Suppressor macrophage treated with lipopolysaccharide for 1 hour (primary cell): ENCODE measurements at places on chromosomes 2 and 18.

DNA sequence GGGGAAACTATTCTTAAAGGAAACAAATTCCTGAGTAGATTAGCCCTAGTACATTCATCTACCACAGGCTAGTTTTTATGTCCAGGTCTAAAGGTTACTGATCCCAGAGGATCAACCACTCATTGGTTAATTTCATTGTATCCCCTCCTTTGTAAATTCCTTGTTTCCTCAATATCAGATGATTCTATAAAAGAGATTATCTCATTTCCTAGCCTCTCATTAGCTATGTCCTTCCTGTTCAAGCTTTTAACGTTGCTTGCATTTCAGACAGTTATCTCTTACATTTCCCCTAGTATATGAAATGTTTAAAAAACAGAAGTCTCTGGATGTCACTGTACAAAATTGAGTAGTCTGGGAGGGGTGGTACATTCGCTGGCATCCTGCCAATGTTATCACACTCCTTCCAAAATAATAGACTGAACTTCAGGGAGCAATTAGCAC, 24.2 kb upstream of the ARMC9 start:
- peak; percentile 80 for DNase-seq

- DNase-seq: no peak
Observed at GRCh38 chr2:127640082-127641072, 5.6 kb upstream of the GPR17 start.

GRCh38 chr2:236972491-236973342, 113.0 kb upstream of the COPS8 start:
- DNase-seq: peak; percentile 90

DNA sequence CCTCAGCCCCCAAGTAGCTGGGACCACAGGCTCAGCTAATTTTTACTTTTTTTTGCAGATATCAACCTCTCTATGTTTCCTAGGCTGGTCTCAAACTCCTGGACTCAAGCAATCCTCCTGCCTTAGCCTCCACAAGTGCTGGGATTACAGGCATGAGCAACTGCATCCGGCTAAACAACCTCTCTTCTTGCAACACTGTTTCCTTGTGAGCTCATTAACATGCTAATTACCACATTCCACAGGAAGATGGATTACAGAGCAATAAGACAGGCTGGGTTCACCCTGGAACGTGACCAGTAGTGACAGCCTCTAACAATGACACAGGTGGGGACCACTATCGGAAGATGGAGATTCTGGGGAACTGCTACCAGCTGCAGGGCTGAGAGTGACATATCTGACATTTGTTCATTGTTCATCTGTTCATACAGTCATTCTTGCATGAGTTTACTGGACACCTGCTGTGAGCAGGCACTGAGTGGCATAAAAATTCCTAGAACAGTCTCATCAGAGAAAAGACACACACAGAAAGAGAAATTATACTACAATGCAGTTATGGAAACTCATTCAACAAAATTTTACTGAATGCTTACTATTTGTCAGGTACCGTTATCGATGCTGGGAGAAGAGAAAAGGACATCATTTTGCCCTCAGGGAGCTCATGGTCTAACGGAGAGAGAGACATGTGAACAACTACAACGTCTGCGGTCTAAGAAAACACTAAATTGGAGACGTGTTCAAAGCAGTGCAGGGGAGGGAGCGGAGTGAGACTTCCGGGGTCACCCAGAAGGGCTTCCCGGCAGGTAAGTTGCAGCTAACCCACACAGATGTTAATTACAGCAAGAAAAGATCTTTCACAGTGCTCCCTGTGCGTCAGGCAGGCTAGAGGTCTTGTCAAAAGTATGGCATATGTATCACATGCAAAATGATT, 37.6 kb downstream of the PROC start:
- no peak for DNase-seq

- DNase-seq: no peak
Observed at GRCh38 chr18:50751947-50752346, 67.9 kb downstream of the MRO start.
